ENCODE measurements at places on chromosomes 3 and 15.

- DNase-seq = no peak
These were observed 30.4 kb upstream of the RBP2 start for GRCh38 chr3:139506766-139507165.

DNA sequence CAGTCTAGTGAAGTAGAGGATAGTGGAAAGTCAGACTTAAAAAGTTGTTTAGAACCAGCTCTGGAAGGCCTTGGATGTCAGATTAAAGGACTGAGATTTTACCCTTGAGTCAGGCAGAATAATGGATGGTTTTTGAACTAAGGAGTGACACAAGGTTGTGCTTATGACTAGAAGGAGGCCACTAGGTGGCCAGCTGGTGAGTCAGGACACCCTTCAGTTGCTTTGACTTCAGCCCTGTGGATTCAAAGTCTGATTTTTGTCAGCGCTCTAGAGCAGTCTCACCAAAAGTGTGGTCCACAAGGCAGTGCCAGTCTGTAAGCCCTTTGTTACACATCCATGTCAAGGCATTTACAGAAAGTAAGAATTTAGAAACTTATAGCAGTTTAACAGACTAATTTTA lies 3.8 kb upstream of the GABPB1 start:
- DNase-seq = peak; percentile 75

- DNase-seq = no peak
These were observed 3.8 kb downstream of the CALML4 start for GRCh38 chr15:68201153-68201878.

DNA sequence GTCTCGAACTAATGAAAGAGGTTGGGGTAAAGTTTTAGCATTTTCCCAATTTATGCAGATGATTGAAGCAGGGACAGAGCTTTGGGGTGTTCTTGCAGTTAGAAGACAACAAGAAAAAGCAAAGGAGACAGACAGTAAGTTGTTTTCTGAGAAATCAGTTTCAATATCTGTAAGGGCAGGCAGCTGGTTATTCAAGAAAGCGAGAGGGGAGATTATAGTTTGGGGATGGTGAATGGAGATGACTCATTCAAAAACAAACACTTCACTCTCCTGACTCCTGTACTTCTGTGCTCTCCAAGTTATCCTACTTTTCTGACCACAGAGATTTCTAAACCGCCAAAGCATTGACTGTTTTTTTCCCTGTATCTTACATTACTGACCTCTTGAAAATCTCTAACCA lies 352.0 kb downstream of the GAP43 start:
- DNase-seq = peak; percentile 75

DNA sequence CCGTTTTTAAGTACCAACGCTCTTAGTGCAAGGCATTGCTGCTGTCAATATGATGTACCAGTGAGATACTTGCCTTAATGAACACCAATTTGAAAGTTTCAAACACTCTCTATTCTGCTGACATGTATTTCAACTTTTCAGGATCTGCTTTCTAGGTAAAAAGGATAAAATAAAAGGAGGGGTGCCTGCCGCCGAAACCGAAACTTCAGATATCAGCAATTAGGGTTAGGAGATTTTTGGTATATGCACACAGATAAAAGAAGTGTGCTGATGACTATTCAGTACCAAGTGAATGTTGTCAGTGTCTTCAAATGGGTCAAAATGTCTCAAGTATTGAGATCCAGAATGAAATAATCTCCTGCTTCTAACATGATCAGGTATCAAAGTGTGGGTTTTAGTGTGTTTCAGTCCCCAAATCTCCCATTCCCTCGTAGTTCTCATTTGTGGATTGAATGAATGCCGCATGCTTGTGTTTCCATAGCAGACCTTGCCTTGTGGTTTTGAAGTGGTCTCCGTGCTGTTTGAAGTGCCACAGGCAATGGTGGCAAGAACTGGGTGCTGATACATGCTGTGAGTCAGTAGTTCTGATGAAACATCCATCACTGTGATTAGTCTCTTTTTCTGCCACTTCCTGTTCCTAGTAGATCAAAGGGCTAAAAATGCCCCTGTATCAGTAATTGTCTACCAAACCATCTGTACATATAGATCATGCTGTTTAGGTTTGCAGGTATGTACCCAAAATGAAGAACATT lies 22.5 kb downstream of the CHST14 start:
- peak; percentile 54 for DNase-seq

DNA sequence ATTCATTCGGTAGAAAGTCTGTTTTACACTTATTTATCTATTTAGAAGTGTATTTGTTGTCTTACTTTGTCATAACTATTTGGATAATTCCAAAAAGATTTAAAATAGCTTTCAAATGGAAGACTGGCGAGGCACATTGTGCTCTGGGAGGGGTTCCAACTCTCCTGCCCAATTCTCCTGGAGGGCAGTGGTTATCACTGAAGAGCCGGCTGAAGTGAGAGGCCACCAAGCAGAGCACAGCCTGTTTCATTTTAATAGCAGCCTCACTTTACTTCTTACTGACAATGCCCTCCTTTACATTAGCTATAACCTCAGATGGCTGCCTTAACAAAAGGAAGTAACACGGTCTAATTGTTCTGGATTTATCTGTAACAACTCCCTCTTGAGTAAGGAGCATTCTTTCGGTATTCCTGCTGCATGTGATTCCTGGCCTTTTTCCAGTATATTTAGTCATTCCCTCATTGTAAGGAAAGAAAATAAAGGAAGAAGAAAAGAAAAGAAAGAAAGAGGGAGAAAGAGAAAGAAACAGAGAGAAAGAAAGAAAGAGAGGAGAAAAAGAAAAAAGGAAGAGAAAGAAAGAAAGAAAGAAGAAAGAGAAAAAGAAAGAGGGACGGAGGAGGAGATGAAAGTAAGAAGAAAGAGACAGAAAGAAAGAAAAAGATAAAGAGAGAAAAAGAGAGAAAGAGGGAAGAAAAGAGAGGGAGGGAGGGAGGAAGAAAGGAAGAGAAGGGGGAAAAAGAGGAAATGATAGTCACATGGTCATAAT lies 339.8 kb upstream of the WNT5A start:
- peak; percentile 36 for DNase-seq

DNA sequence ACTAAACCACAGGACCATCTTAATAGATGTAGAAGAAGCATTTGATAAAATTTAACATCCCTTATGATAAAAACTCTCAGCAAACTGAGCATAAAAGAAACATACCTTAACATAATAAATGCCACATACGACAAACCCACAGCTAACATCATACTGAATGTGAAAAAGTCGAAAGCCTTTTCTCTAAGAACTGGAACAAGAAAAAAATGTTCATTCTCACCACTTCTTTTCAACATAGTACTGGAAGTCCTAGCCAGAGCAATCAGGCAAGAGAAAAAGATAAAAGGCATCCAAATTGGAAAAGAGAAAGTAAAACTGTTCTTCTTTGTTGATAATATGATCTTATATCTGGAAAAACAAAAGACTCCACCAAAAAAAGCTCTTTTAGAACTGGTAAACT lies 134.2 kb downstream of the RPL22L1 start:
- DNase-seq = no peak

GRCh38 chr3:182914341-182914740 lies 66.0 kb downstream of the DCUN1D1 start:
- no peak for DNase-seq

- DNase-seq = peak; percentile 40
These were observed 14.3 kb upstream of the SLC9C1 start for GRCh38 chr3:112308151-112308911.

DNA sequence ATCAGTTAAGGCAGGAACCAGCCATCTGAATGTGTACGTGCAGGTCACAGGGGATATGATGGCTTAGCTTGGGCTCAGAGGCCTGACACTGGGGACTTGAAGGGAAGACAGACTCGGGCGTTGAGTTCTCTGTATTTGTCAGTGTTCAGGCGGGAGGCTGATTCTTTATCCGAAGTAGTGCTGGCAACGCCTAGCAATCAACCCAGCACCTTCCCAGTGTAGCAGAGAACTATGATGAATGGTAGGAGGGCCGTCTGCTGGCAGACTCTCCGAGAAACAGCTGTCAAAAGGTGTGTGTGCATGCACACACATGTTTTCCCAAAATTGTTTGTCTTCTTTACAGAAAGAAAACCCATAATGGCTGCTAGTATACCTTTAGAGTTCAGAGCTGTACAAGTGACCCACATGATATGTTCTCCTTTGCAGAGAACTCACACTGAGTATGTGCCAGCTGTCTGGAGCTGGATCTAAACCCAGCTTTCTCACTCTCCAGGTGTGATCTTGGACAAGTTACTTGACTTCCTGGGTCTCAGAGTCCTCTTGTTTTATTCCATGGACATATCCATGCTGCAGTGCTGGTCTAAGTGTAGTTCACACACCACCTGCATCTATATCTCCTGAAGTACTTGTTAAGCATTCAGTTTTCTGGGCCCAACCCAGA lies 74.5 kb upstream of the LARS2 start:
- DNase-seq = no peak

- DNase-seq = peak; percentile 40
These were observed 60.8 kb upstream of the GALNT15 start for GRCh38 chr3:16113704-16114103.

DNA sequence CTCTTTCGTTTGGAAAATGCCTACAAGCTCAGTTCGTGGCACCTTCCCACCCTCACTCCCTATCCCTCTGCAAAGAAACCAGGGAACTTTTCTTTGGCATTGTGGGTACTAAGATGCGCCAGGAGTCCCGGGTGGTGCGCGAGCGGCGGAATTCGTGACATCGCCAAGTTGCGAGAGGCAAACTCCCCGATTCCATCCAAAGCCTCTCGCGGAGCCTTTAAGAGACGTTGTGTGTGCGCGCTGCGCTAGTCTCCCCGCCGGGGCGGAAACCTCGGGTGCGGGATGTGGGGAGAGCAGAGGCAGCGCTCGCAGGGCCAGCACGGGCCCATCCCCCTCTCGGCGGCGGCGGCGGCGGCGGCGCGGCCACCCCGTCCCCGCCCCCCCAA lies 443 bp upstream of the NR2F2 start:
- no peak for DNase-seq

DNA sequence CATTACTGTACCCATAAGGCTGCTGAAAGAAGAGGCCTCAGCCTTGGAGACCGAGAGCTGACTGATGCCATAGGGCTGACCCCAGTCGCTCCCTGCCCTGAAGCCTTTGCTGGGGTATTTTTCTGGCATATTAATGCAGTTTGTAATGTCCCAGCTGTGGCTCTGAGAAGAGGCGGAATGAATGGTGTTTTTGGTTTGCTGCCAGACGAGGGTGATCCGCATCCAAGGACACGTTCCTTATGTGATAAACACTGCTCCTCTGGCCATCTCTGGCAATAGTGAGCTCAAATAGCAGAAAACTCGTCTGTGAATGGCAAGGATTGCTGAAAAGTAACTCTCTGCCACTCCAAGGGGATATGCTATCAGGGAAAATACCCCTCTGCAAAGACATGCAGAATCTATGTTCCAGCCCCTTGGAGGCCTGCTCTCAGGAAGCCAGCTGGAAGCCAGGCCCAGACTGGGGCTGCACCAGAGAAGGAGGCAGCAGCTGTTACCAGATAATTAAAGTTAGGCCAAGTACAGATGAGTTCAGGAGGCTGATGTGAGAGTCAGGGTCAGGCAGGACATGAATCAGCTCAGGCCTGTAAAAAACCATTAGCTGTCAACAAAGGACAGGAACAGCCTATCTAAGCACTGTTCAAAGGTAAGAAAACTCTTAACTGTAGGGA lies 28.9 kb upstream of the KLHL6 start:
- DNase-seq = no peak

DNA sequence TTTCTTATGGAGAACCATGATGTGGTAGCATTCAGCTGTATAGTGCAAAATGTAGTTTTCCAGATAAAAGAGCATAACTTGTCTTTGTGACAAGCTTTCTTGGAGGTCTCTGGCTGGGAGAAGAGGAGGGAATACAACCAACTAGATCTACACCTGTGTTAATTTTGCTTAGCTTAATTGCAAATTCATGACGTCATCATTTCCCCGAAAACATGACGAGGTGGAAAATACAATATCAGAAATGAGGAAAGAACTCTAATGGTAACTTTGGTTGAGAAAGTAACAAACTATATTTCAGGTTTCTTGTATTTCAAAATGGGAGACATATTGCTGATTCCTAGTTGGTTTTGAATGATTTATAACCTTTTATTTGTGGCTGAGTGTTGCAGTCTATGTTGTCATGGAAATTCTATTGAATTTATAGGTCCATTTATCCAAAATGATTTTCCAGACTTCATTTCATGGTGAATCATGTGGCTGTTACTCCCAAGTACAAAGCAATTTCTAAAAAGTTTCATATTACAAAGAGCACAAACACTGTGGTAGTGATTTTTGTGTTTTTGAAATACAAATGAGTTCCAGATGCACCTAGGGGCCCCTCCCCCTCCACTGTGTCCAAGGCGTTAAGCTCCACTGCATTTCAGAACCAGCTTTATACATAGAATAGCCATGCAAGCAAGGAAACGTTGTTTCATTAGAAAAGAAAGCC lies 307.2 kb downstream of the FEZF2 start:
- no peak for DNase-seq

DNA sequence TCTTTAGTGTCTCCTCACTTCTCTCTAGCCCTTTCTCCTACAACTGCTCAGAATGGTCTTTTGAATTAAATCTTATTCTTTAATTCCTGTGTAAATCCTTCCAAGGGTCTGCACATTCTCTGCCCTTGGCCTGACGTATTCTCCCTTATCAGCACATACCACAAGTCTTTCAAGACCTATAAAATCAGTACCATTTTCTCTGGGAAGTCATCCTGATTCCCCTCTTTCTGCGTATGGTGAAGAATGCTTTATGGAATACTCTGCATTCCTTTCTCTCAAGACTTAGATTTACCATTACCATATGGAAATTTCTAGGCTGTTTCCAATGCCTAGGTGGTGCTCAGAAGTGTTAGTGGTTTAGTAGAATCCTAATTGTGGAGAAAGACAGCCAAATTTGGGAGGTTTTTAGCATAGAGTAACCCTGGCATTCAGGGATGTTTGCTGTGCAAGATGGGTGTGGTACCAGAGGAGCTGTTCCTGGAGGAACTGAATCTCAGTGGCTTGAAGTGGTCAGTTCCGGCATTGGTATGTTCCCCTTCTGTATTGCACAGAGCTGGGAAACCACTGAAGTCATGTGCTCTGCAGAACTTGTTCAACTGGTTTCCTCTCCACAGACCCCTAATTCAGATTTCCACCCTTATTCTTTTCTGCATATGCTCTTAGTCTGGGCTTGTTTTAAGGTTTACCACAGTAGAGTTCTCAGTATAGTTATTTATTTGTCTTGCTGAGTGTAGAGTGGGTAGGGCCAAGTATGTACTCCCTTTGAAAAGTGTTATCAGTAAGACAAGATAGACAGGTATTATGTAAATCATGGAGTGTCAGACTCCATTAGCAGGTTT lies 24.5 kb downstream of the IQGAP1 start:
- peak; percentile 59 for DNase-seq

DNA sequence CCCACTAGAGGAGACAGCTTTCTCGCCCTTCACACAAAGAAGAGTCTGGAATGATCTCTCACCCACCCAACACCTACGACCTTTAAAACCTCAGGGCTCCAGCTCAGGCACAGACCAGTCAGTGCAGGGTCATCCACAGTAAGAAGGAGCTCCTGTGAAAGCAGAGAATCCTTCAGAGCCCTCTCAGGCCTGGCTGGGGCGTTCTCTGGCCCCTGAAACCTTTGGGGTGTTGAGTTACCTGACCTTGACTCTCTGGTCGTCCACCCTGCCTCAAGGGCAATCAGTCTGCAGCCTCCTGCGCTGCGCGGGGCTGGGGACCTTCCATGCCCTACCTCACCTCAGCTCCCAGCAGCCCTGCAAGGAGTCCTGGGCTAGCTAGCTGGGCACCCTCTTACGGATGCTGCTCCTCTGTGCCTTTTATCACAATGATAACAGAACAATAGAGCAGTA lies 106.2 kb downstream of the ADCY5 start:
- DNase-seq = no peak

GRCh38 chr15:68303134-68303533 lies 25.6 kb downstream of the FEM1B start:
- DNase-seq = no peak
